ENCODE measurements at places on chromosomes 12 and 14.

DNA sequence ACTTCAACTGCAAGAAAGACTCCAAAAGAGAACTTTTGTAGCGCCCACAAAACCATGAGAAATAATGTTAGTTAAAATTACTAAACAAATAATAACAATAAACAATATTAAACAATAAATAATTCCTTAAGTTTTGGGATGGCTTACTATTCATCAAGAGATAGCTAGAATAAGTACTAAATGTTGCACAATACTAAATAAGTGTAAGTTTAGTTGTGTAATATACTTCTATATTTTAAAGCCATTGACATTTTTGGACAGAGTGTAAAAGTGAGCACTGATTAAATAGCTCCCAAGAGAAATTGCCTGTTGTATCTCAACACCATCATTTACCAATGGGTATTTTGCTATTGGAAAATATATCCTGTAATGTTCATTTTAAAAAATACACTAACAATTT lies 166.7 kb downstream of the ALG10 start:
- no peak for DNase-seq

GRCh38 chr12:94712815-94713515 lies 62.6 kb upstream of the TMCC3 start:
- DNase-seq = no peak

DNA sequence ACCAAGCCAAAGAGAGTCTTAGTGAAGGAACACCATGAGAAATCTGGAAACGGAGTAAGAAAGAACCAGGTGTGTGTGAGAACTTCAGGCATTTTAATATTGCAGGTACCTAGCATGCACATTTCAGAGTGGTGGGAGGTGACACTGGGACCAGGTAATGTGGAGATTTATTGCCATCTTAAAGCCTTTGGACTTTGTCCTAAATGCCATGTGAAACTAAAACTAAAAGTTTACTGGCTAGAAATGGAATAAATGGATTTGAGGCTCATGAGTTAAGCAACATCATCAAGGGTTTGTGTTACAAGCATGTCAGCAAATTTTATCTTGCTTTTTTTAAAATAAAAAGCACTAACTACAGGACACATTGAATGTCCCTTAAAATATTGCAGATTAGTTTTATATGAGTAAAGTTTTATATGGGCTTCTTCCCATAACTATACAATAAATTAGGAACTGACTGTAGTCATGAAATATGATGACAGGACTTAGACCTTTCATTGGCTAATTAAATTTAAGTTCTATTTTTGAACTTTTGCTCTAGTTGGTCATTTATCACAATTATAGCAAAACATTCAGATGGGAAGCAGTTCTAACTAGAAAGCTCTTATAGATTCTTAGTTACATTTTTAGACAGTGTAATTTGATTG lies 721.1 kb upstream of the NOVA1 start:
- no peak for DNase-seq

GRCh38 chr14:105660816-105661531 lies 134.6 kb downstream of the TMEM121 start:
- DNase-seq = no peak

DNA sequence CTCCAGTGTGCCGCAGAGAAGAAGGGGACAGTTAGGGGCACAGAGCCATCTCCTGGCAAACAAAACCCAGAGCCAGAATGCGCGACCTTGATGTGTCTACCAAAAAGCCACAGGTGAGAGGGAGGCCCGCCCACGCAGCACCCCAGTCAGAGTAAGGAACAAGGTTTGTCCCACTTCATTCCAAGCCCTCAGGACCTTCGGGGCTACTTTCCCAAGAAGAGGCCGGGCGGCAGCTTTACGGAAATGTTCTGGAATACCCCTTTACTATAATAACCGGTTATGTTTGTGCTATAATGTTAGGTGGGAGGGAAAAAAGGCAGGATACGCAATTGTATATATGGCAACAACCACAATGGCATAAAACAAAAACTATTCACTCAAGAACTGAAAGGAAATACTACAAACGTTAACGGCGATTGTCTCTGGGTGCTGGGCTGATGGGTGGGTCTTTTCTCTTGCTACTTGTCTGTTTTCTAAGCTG lies 12.3 kb downstream of the CCDC88C start:
- DNase-seq = no peak

- DNase-seq = peak; percentile 26
Observed at GRCh38 chr14:33950320-33951182, at the start of gene EGLN3. TSS of gene EGLN3 (minus strand) at chr14:33951074. CDS start at chr14:33950752, 322 bp downstream.

GRCh38 chr12:62210422-62210821 lies 49.8 kb upstream of the USP15 start:
- peak; percentile 7 for DNase-seq

DNA sequence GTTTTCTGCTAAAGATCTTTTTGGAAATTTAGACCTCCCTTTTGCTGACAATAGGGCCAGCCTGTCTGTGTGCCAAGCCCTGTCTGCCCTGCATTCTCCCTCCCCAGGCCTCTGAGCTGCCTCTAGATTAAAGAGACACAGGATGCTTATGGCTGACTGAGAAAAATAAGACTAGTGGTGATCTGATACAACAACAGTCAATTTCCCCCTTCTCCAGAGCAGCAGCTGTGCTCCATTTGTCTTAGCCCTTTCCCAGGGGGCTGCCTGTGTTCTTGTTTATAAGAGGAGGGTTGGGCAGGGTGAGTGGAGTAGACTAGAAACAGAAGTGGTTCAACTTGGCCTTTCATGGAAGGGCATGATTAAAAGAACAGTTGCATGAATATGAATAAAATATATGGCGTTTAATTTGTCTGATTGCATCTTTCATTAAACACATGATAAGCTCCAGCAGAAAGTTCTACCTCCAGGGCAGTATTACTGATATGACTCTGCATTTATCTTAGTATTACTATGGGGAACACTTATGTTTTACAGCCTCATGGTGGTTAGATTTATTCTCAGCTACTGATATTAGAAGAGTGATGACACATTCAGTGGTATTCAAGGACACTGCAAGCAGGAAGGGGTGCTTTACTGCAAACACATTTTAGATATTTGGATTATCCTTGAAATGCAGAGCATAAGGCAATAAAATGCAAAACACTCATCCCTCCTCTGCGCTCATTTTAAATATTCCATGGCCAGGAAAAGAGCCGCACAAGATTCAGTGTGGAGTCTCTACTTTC lies 150.2 kb upstream of the CLEC14A start:
- DNase-seq = no peak

DNA sequence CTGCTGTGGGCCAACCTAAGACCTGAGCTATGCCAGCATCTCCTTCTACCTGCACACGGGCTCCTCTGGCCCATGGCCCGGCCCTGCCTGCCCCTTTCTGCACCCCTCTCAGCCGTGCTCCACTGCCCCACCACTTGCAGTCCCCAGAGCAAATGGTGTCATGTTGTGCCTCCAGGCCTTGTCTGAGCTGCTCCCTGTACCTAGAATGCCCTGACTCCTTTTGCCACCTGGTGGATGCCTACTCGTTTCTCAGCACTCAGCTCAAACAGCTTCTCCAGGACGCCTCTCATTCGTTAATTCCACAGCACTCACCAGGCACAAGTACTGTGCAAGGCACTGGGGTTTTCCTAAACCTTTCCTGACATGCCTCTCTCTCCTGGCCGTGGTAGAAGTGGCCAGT lies 63.2 kb upstream of the PNMA1 start:
- DNase-seq = no peak
